Stimulated activated CD8-positive, alpha-beta memory T cell treated with anti-CD3 and anti-CD28 coated beads, Interleukin-15, amount 100 ng/mL, for 24 hours (primary cell): ENCODE measurements at places on chromosomes 2 and 18.

- no peak for DNase-seq
Measured at GRCh38 chr2:62826953-62827675, 121.6 kb downstream of the EHBP1 start.

GRCh38 chr2:18913512-18913911 lies 324.1 kb upstream of the NT5C1B start:
- no peak for DNase-seq

DNA sequence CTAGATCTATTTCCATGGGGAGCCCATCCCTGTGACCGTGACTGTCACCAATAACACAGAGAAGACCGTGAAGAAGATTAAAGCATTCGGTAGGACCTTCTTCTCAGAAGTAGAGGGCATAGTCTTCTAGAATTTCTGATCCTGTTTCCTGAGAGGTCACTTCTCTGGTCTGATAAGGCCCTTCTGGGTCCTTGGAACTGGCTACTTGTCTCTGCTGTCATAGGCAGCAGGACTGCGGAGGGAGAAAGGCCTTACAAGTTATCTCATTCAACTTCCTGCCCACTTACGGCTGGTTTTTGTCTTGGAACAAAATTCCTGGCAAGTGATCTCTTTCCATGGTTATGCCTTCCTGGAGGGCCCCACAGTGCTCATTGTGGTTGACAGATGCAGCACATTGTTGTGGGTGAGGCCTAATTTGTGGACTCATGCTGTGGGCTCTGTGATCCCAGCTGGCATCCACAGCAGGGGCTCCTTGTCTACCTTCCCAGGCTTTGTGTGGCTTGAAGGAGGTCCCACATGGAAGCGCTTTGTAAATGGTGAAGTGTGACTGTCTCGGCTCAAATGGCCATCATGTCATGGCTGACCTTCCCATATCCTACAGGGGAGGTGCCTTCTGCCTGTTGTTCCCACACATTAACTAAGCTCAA lies 22.0 kb downstream of the SAG start:
- no peak for DNase-seq

DNA sequence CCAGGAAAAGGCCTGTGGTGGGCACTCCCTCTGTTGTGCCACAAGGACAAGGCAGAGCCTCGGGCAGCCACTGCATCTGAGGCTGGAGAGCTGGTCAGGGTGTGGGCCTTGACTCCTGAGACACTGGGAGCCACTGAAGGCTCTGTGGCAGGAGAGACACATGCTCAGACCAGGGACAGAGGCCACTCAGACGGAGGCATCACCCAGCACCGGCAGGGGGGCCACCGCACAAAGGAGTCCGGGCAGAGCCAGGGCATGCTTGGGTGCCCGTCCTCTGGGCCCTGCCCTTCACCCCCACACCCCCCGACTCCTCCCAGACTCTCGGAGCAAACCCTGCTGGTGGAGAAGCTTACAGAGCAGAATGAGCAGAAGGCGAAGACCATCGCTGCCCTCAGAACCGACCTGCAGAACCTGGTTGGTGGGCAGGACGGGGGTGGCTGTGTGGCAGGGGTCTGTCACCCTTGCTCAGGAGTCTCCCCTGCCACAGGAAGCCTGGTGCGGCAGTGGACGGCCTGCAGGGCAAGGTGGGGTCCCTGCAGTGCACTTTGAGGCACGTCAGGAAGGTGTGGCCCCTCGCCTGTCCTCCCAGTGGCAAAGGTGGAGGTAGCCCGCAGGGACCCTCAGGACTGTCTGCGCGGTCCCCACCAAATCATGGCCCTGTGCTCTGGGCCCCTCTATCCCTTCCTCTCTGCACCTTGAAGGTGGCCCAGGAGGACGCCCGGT lies 26.0 kb downstream of the CROCC2 start:
- no peak for DNase-seq

- DNase-seq = no peak
Measured at GRCh38 chr2:68971591-68972231, 2.7 kb upstream of the GKN1 start.

DNA sequence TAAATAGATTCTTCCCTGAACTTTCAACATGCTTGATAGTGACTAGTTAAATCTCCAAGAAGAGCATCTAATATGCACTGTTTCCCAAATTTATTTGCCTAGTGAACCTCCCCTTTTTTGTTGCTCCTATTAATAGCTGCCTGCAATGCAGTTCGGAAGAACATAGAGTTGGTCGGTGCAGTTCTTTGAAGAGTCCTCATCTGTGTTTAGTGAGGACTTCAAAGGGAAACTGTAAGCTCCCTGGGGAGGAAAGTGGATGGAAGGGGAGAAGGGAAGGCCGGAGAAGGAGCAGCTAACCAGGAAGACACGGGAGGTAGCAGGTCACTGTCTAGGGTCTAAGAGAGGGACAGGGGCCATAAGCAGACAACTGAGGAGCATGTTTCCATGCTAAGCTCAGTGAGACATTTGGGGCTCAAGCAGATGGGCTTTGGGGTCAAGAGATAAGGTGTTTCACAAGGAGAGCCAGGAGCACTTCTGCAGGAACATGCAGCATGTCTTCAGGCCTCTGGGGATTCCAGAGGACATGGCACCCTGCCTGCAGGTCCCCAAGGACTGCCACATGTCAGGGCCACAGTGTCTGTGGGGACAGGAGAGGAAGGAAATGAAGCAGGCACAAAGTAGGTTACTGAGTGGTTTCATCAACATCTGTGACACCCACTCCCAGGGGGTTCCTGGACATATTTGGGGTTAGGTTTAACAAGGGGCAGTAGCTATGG lies 48.7 kb upstream of the ANXA4 start:
- no peak for DNase-seq

GRCh38 chr2:51758081-51758480 lies 726.1 kb upstream of the NRXN1 start:
- no peak for DNase-seq

DNA sequence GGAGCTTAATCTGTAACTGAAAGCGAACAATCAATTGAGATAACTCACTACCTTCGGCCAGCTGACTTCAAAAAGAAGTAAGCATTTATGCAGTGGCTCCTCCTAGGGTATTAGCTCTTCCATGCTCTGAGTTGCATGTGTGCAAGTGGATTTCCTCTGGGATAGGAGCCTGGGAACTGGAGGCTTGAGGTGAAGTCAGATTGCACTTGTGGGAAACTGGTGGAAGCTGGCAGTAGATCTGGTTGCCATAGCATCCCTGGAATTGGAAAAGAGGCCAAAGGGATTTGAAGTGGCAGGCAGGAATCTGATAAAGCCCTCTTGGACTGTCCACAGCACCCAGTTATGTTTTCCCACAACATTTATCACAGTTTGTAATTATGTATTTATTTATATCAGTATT lies 50.6 kb upstream of the FMNL2 start:
- no peak for DNase-seq
